ENCODE measurements at places on chromosomes 5 and 9.

DNA sequence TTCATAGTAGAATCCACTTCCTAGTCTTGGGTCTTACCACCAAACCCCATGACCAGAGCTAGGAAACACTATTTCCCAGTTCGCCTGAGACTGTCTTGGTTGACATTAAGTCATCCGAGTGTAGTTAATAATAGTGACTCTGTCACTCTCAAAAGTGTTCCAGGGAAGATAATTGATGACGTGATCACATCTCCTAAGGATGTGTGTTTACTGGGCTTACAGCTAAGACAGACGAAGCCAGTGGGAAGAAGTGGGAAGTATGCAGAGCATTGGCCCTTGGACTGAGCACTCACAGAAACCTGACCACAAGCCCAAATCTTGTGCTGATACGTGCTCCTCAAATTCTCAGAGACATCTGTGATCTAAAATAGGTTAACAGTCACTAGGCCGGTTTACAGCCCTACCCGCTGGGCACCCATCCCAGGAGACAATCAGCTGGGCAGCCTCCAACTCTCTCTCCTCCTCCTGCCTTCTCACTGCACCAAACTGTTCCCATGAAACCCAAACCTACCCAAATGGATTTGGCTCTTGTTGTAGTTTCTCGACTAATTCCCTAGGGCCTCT lies 316.6 kb downstream of the TLE1 start:
- DNase-seq = no peak

DNA sequence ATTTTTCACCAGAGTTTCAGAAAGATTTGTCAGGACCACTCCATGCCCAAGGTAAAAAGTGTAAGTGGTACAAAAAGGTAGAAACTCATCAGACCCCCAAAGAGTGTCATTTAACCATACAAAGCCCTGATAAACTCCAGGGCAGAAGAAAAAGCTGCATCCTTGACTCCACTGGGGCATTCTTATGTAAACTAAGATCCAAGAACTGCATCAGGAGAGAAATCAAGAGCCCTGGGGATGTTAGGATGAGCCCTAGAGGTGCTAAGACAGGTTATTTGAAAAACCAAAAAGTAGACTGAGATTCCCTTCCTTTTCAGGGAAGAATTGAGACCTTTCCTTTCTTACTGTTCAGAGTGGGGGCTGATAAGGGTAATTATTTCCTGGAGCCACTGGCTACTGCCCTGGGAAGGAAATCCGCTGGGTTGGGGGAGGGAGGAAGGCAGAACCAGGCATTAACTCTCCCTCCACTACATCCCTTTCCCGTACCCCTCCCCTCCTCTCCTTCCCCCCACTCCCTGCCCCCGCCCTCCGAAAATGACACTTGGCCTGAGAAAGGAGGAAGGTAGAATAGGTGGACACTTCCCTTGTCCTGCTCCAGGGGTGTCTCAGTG lies 54.7 kb downstream of the FXN start:
- no peak for DNase-seq

DNA sequence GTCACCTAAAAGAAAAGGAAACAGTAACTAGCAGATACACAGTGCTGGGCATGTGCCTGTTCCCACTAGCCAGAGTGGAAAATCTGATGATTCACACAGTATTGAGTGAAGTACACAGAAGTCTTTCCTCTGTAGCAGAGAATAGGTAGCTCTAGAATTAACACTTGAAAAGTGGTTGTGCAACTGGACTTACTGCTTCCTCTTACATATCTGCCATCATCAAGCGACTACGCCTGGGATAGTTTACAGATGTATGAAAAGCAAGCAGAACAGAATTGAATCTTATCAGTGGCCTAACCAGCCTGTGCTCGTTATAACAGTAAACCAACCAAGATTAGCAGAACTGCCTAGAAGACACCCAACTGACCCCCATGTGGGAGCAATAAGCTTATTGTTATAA lies 130.6 kb downstream of the DTWD2 start:
- no peak for DNase-seq

- no peak for DNase-seq
These were observed 95.1 kb downstream of the IQGAP2 start for GRCh38 chr5:76497986-76498717.

DNA sequence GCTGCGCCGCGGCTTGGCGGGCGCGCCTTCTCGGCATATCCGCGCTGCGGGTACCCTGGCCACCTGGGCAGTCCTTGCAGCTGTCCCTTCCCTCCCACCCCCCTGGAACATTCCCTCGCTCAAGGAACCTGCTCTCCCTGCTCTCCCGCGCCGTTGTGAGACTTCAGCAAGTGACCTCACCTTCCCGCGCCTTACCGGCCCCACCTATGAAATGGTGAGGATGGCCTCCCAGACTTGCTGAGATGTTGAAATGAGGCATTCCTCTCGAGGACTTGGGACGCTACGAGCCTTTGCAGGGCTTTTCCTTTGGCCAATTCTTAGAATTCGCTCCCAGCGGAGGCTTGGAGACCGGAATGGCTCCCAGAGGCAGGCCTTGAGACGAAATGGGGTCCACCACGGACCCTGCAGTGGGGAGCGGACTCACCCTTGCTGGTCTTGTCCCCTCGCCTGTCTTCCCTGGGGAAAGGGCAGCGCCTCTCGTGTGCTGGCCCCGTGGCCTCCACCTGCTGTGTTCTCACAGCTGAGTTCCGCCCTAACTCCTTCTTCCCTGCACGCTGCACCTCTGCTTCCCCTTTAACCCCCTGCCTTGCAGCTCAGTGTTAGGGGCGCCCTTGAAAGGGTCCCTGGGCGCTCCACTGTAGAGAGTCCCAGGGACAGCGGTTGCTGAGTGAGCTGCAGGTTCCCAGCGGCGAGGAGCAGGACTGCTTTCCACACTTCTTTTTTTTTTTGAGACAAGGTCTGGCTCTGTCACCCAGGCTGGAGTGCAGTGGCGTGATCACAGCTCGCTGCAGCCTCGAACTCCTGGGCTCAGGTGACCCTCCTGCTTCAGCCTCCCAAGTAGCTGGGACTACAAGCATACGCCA lies 907 bp downstream of the HMCN2 start:
- peak; percentile 11 for DNase-seq

DNA sequence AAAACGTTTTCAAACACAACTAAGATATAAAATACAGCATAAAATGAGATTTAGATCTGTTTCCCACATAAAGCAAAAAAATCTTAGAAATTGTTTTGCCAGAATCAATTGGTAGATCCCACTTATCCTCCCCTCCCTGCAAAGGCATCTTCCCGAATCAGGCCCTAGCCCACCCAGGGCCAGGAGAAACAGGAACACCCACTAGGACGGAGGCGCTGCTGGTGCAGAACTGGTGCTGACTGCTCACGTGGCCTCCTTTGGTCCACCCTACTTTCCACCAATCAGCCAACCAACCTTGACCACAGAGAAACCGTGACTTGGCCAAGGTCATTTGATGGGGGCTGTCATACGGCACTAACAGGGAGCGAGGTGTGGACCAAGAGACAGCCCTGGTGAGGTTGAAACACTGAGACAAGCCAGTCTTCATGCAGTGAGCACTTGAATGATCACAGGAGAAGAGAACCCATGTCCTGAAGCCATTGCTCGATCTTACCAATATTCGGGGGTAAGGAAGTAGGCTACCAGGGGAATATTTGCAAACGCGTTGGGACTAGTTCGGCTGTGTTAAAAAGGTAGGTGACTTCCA lies 5.2 kb downstream of the SURF2 start:
- no peak for DNase-seq
